ENCODE measurements at places on chromosomes 13 and 19.

- DNase-seq, result peak; percentile 41
Observed at GRCh38 chr19:8363803-8364771, at the start of gene ANGPTL4. Gene ANGPTL4, plus strand, starts transcription at chr19:8364155. Its CDS starts 167 bp downstream, at chr19:8364322.

DNA sequence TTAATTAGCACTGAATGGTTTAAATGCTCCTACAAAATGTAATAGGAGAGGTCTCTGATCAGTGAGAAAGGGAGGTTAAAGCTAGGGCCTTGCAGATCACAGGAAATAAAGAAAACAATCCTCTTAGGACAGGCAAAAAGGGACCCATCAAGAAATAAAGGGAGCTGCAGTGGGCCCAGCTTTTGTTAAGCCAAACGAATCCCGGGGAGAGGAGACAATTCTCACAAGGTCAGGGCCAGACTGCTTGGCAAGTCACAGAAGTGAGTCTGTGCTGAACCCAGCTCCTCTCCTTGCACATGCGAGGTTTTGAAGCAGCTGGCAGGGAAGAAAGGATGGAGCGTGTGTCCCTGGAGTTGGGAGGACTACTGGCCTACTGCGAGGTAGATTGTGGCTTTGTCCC is 285.8 kb downstream of the COG6 start:
- DNase-seq, result no peak

- no peak for DNase-seq
Observed at GRCh38 chr13:75146436-75146835, 335.5 kb downstream of the TBC1D4 start.

GRCh38 chr13:23572836-23573235 is 2.6 kb downstream of the TNFRSF19 start:
- no peak for DNase-seq

DNA sequence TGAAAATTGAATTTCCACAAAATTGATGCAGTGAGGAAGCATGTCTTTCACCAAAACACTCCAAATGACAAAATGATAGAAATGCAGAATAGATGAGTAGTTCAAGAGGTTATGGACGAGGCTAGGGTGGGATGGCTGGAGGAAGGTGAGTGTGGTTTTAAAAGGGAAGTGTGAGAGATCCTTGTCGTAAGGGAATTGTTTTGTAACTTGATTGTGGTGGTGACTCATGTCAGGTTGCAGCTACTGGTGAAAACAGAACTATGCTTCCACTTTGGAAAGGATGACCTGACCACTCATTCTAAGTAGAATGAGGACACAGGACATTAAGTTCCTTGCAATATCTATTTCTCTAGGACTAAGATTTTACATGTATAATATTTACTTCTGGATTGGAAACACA is 345.7 kb downstream of the MTUS2 start:
- no peak for DNase-seq

All from stimulated activated CD4-positive, alpha-beta T cell treated with anti-CD3 and anti-CD28 coated beads, Interleukin-15, amount 100 ng/mL, for 1 hour (primary cell).